Thoracic aorta endothelial cell (primary cell): ENCODE measurements at places on chromosomes 5 and 9. TPM values are rescaled to one million over a fixed set of nuclear protein-coding genes. Genes with fewer than 3 reads are reported as not detected.

HEMGN gene
- not detected in 2 replicates for total RNA-seq

IFNA13 gene
- total RNA-seq: not detected in 2 replicates

SLC36A3 gene
- not detected in 2 replicates for total RNA-seq

WNK2 gene
- under 0.01 and 0.07 TPM in 2 replicates for total RNA-seq

CDH10 gene
- total RNA-seq: under 0.01 TPM in 1 of 2 replicates, not detected in the other
